ENCODE measurements at places on chromosomes 11 and 22.

GRCh38 chr22:49692499-49693225 lies 135.0 kb downstream of the BRD1 start:
- no peak for DNase-seq

DNA sequence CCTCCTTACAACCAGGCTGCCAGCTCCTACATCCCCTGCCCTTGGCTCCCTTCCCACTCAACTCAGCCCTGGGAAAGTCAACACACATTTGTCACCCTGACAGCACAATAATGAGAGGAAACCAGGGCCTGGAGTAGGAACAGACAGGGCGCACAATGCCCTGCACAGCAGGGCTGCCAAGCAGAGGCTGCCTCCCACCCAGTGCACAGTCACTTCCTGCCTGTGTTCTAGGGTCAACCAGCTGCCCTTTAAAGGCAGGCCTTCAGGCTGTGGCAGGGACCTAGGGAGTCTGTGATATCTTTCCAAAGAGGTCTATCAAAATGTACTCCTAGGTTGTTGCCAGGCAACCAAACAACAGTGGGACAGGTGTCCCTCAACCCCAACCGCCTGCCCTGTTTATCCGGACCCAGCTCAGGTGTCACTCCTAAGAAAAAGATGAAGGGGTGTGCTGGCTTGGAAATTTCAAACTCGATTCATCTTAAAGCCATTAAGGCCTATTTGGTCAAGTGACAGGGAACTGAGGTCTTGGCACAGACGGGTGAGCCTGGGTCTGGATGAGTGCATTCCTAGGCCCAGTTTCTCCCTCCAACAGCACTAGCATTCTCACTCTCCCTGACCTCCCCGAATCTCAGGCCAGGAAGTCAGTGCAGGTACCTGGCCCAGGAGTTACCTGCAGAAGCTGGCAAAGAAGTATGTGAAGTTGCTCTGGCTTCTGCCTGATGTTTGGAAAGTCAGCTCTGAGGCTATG lies 110.3 kb upstream of the PITPNB start:
- peak; percentile 83 for DNase-seq

DNA sequence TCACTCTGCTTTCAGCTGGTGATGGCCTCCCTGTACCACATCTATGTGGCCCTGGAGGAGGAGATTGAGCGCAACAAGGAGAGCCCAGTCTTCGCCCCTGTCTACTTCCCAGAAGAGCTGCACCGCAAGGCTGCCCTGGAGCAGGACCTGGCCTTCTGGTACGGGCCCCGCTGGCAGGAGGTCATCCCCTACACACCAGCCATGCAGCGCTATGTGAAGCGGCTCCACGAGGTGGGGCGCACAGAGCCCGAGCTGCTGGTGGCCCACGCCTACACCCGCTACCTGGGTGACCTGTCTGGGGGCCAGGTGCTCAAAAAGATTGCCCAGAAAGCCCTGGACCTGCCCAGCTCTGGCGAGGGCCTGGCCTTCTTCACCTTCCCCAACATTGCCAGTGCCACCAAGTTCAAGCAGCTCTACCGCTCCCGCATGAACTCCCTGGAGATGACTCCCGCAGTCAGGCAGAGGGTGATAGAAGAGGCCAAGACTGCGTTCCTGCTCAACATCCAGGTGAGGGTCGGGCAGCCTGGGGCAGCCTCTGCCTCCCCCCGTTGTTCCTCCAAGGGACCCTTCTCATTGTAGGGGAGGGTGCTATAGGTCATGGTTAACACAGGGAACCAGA lies 5.9 kb downstream of the HMOX1 start:
- no peak for DNase-seq

DNA sequence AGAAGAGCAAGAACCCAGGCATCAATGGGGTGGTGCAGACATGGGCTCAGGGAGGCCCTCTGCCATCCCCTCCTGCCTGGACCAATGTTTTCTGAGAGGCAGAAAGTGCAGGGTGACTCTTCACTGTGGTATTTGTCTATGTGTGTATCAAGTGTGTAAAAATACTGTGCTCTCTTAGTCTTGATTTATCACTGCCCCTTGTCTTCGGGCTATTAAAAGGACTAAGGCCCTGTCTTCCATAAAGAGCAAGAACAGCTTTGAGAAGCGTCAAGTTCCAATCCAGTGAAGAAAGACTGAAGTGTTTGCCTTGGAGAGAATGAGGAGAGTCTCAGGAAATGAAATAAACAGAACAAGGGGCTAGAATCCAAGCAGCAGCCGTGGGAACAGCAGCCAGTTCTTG lies 14.4 kb downstream of the PRSS23 start:
- DNase-seq, result no peak

GRCh38 chr11:33704240-33705002 lies 3.8 kb upstream of the C11orf91 start:
- no peak for DNase-seq

GRCh38 chr22:28442264-28442710 lies 237.4 kb downstream of the TTC28 start:
- DNase-seq, result peak; percentile 80

GRCh38 chr22:17233348-17234043 lies 14.3 kb upstream of the ADA2 start:
- DNase-seq, result no peak

DNA sequence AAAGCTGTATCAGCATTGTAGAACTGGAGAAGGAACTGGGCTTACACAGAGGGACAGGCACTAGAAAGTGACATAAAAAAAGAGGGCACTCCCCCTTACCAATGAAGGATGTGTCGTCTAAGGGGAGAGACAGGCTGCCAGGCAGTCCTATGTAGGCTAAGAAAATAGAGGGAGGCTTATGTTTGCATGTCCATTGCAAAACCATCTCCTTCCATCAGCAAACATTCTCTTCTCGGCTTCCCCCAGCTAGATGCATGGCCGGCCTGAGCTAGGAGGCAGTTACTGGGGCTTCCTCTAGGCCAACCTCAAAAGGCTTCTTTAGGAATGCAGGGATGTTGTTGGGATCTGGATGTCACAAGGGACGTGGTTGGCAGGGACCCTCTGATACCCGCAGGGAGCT lies 139.1 kb downstream of the PKNOX2 start:
- DNase-seq, result no peak

- no peak for DNase-seq
Observed at GRCh38 chr11:13126430-13126829, 117.3 kb downstream of the RASSF10 start.

DNA sequence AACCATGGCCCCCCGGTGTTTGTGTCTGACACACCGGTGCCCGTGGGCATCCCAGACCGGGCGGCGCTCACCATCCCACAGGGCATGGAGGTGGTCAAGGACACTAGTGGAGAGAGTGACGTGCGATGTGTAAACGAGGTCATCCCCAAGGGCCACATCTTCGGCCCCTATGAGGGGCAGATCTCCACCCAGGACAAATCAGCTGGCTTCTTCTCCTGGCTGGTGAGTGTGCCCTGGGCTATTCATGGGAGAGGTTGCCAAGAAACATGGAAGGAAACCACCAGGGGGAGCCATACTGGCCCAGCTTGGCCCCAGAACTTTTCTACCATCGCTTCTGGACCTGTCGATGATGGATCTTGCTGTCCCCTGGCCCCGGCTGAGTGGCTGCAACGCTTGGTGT lies 36.5 kb downstream of the PRDM11 start:
- DNase-seq, result peak; percentile 40

GRCh38 chr11:19886498-19886897 lies 173.9 kb downstream of the NAV2 start:
- DNase-seq, result no peak

DNA sequence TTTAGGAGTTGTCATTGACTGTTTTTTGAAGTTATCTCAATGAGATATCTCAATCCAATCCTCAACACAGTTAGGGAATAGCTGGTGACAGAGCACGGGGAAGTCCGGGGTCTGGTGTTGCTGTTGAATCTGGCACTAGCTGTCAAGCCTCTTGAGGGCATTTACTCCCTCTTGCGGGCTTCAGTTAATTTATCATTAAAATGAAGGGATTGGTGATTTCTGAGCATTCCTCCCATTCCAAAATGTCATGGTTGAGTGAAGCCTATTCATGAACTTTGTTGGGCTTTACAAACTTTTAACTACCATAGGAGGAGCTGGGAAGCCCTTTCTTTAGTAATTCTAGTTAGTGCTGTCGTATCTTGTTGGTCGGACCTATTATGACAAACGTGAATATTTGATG lies 40.2 kb downstream of the UVRAG start:
- no peak for DNase-seq

DNA sequence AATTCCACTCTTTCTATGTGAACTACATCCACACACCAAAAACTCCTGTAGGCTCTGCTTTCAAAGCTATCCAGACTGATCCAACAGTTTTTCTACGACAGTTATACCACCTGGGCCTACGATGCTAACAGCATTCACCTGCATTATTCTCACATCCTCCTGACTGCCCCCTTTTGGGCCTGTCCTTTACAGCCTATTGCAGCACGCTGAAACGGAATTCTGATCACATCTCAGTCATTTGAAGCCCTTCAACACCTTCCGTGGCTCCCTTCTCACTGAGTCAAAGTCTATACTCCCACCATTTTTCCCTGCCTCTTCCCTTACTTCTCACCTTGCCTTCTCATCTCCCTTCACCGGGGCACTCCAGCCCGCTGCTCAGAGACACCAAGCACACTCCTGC lies 791.3 kb upstream of the KIRREL3 start:
- no peak for DNase-seq

DNA sequence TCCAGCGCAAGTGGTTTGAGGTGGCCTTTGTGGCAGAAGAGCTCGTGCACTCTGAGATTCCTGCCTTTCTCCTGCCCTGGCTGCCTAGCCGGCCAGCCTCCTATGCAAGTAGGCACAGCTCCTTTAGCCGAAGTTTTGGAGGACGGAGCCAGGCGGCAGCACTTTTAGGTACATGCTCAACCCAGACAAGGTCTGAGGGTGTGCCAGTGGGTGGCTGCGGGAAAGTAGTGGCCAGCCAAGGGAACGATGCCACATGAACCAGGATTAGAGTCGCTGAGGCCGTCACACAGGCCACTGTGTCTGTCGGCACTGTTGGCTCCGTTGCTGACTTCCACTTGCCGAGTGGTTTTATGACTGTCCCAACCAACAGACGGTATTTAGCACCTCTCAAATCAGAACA lies 64.8 kb upstream of the YWHAH start:
- no peak for DNase-seq

DNA sequence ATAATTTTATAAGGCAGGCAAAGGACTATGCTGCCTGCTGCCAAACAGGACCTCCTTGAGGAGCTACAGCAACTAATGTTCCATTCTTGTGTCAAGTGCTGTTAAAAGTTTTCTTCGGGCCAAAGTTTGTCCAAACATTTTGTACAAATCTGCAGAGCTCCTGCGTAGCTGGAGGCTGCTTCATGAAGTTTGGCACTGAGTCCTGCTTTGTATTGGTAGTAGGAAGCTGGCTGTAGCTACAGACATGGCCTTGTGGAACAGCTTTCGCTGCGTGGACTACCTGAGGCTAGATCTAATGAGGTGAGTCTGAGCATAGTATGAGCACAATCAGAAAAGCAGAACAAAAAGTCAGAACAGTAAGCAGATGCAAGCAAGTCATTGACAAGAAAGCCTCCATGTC lies 528.1 kb downstream of the DLG2 start:
- no peak for DNase-seq

DNA sequence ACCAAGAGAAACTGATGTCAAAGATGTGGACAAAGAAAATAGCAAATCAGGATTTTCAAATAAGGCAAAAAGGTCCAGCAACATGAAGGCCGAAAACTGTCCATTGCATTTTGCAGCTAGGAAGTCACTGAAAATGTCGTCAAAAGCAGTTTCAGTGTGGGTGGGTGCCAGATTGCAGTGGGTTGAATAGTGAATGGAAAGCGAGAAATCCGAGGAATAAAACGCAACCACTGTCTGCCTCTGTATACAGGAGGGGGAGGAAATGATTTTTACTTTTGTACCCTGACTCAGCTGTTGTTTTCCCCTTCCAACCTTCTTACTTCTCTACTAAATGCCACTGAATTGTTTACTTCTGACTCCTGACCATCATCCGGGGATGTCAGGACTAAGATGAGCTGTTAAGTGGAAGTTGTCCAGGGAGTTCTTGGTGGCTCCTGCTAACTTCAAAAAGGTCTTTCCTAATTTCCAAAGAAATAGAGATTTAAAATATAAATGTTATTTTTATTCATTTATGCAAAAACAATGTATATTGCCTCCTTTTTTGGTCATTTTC lies 64.9 kb upstream of the BIRC3 start:
- DNase-seq, result no peak

GRCh38 chr11:5297721-5298323 lies 3.9 kb downstream of the OR51B4 start:
- no peak for DNase-seq

DNA sequence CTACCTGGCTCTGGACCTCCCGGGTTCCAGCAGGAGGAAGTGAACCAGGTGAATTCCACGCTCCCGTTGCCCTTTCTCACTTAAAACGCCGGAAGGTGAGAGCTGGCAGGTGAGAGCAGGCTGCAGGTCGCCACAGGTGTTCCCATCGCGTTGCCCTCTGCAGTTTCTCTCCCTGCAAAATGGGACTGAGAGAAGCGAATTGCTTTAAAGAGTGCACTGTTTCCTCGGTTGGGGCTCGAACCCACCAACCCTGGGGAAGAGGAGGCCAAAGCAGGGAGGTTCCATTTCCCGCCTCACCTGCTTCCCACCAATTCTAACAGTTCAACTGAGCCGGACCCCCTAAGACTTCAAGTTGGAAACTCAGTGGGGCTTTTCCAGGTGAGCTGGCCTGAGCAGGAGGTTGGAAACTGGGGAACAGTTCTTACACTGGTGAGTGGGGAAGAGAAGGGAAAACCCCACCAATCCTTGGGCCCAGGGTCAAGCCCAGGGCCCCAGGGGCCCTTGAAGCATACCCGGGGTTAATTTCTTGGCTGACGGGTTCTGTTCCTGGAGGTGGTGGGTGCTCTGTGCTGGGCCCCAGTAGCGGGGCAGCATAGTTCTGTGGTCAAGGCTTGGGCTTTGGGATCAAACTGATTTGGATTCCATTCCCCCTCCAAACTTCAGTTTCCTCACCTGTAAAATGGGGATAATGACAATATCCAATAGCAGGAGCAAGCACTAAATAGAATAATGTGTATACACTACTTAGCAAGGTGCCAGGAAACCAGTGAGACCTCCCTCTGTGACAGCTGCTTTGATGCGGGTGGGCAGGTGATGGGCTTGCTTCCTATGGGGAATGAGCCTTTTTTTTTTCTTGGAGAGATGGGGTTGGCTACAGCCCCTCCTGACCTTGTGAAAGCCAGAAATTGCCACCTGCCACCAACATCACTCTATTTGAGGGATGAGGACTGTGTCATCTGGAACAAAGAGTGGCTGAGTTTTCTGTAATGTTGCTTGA lies 788 bp downstream of the CD82 start:
- no peak for DNase-seq

DNA sequence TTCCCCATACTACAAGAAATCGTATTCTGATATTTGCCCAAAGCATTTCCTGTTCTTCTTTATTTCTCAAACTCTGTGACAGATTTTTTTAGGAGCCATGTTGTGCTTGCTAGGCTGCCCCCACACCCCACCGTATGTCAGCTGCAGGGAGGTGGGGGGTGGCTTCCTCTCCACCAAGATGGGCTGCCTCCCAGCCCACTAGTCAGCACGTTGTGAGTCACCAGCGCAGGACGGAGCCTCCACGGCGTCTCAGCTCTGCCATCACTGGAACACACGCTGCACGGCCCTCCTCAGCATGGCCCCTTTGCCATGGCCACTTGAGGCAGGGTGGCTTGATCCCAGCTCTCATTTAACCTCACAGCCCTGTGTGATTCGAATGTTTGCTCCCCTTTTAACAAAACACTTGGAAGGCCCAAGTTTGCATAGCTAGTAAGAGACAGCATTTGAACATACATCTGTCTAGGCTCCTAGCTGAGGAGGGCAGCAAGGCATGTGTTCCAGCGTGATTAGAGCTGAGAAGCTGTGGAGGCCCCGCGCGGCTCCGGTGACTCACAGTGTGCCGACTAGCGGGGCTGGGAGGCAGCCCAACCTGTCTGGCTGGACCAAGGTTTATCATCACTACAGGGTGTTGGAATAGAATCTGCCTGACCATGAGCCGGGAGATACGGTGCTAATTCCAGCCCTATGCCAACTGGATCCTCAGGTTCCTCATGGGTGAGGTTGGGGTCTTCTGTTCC lies 180.7 kb upstream of the NCAM1 start:
- no peak for DNase-seq

Data from mucosa of gallbladder (tissue), 1 donor.